ENCODE measurements at places on chromosomes 6 and 20.

GRCh38 chr6:62391358-62391757 is 105.3 kb upstream of the KHDRBS2 start:
- DNase-seq = no peak

DNA sequence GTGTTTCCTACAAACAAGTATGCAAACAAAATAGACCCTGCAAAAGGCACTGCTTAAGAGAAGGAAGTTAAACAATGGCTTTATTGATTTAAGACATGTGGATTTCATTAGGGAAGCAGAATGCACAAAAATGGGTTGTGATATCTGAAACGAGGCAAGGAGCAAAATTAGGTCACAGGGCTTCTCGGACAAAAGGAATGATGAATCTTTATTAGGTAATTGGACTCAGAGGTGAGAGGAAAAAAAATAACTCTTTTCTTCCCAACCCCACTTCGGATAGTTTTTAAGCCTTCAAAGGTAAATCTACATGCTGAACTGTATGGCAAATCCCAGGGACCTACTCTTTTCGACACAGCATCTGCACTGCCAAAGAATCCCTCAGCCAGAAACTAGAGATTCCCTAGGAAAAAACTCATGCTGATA is 183.0 kb upstream of the TAB2 start:
- DNase-seq = no peak

DNA sequence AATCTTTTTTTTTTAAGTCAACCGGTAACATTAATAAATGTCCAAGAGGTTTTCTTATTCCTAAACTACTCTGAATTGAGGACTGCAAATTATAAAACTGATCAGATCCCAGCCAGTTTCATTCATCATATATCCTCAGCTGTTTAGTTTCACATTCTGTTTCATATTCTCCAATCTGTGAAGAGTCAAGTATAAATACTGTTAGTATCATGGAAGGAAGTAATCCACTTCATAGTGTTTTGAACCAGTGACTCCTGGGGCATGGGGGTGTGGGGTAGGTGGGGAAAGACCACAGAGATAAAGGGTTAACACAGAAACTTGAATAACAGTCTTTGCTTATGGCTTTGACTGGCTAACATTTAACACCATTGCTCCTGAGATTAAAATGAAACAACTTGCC is 69.9 kb downstream of the FYN start:
- DNase-seq = no peak

DNA sequence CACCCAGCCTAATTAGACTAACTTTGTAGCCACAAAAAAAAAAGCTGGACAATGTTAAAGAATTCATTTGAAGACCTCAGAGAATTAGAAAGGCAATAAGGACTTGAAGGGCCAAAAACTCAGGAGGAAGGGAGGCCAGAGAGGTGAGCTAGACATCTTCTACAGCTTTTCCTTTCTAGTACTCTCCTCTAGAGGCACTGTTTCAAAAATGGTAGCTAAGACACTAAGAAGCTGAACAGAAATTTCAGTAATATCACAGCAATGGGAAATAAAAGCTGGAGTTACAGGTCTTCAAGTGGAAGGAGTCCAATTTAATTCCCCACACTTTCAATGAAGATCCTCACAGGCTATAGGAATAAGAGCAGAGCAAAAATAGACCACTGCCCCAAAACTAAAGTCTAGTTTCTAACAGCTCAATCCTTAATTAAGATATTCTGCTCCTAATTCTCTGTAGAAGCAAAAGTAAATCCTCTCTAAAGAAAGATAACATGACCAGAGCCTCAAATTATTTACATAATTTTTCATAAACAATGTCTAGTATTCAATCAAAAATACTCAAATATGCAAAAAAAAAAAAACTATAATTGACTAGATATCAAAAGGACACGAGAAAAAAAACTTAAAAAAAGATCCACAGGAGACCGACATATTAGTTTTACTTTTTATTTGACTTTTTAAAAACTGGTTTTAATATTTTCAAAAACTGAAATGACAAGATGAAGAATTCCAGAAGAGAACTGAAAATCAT is 63.7 kb downstream of the RNGTT start:
- no peak for DNase-seq

DNA sequence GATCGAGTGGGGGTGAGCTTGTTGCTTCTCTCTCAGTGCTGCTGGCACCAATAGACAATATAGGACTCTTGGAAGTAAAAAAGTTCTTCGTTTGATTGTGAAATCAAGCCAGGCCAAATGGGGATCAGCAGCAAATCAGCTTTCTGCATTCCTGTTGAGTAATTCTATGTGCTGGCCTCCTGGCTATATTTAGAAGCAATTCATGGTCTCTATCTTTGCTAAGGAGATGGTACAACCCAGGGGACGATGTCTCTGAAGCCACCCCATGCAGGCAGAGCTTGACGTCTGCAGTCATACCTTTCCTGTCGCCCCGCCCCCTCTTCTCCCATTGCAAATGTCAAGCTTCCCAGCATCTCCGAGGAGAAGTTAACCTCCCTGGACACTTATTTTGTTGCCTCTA is 199.1 kb downstream of the SCP2D1 start:
- DNase-seq = no peak

- no peak for DNase-seq
These were observed 156.7 kb downstream of the PREX1 start for GRCh38 chr20:48671141-48671540.

GRCh38 chr20:44858606-44859360 is 26.7 kb upstream of the YWHAB start:
- no peak for DNase-seq

DNA sequence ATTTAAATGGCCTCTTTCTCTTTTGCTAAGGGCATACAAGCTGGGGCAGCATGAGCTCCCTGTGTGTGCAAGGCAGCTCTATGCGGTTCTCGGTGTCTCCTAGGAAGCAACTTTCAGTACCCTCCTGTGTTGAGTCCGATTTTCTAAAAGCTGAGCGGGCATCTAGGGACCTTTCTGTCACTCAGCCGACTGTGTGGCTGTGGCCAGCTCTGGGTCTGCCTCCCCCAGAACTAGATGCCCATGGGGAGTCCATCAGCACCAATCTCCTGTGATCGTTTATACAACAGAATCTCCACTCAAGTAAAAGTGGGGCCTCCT is 7.5 kb downstream of the NELFCD start:
- DNase-seq = no peak

- DNase-seq = no peak
These were observed 50.6 kb upstream of the TBC1D7 start for GRCh38 chr6:13378669-13379590.

GRCh38 chr6:47147175-47147727 is 105.1 kb upstream of the ADGRF1 start:
- DNase-seq = no peak

GRCh38 chr6:30554962-30555815 is 1.1 kb downstream of the GNL1 start:
- DNase-seq = no peak

DNA sequence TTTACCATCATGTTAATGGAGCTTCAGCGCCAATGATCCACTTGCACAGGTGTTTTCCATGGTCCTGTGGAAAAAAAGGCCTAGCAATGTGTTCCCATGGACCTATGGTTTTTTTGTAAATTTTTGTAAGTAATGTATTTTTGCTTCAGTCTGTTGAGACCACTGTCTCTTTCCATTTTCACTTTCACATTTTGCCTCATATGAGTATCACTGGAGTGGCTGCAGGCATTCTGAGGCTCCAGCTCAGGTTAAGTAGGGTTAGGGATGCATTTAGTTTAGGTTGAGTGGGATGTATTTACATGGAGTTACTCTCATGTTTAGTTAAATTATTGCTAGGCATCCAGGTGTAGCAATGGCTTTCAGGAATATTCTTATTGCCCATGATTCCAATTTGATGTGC is 19.2 kb upstream of the LMBRD1 start:
- no peak for DNase-seq

DNA sequence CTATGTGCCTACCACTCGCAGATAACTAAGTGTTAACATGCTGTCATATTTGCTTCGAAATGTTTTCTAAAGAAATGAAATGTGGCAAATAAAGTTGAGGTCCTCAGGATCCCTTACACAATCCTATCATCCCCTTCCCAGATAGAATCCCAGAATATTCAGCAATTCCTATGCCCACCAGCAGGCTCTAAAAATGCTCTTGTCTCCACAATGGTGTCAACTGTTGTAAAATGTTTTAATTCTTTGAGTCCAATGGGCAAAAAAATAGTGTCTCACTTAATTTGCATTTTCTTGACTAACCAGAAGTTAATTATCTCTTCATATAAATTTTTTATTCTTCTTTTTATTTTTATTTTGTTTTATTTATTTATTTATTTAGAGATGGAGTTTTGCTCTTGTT is 103.9 kb upstream of the MAP7 start:
- no peak for DNase-seq

DNA sequence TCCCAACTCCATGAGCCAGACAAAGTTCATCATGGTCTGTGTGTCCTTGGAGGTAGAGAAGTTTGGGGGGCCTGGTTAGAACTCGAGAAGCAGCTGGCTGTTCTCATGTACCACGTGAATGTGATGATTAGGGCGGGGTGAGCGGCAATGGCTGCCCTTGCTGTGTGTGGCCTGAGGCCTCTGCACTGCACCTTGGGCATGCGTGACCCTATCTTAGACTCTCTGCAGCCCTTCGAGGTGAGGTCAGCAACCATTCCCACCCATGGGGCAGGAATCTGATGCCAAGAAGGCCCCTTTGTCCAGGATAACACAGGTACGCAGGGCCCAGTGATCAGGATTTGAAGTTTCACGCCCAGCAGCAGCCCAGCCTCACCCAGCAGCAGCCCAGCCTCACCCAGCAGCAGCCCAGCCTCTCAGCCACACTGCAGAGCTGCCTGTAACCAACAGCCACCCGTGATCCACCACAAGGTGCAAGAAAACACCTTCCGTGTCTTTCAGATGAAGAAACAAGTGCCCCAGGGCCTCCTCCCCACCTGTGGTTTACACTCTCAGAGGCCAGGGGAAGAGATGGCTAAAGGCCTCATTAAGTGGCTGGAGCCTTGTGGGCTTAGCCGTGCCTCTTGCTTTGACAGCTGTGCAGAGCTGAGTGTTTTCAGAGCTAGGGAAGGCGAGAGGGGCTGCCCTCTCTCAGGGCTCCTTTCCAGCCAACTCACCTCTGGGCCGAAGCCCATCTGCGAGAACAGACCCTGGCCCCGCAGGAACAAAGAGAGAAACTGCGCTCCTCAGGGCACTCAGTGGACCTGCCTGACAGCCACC is 195.2 kb upstream of the CDH4 start:
- DNase-seq = no peak

DNA sequence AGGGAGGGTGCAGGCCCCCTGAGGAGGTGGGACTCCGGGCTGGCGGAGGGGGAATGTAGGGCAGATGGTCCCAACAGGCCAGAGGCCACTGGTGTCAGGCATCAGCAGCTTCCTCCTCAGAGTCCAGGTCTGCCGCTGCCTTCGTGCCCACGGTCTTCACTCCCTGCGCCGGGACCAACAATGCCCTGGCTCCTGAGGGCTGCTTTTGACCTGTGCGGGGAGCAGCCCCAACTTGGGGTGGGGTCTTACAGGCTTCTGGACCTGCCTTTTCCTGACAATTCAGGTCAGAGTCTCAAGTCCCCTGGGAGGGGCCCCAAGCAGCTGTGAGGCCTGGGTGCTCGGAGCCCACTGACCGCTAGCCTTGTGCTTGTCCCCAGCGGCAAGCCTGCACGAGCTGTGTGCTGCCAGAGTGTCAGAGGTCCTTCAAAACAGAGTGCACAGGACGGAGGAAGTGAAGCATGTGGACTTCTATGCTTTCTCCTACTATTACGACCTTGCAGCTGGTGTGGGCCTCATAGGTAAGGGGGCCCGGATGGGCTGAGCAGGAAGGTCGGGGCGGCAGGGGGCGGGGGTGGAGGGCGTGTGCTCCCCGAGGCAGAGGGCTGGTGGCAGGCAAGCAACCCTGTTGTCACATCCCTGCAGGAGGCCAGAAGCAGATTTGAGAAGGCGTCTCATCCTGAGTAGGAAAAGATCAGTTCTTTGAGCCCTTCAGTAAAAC is 25.3 kb upstream of the PYGB start:
- no peak for DNase-seq

- no peak for DNase-seq
These were observed 433.5 kb downstream of the RFPL4B start for GRCh38 chr6:112780498-112781096.

DNA sequence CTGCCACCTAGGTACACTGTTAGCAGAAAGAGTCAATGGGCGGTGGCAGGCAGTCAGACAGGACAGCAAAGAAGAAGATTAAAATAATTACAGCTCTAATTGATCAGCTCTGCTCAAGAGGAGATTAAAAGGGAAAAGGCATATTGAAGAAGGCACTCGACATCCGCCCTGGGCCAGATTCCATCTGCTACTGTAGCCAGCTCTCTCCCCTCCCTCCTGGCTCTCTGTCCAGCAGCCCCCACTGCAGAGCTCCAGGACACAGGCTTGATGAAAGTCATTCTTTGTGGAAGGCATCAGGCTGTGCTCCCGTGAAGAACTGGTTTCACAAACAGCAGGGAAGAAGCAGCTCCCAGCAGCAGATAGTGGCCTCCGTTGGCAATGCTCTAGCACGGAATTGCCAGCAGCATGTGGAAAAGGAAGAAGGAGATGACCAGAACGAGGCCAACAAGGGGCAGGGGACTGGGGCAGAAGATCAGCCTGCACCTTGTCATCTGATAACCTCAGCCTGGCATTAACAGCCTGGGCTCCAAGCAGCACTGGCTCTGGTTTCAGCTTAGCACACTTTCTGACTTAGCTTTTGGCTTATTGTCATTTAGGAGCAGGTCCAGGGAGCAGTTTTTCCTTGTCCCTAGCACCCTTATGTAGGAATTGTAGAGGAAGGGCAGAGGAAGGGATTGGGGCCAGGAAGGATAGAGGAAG is 465.9 kb downstream of the KIF16B start:
- DNase-seq = no peak

DNA sequence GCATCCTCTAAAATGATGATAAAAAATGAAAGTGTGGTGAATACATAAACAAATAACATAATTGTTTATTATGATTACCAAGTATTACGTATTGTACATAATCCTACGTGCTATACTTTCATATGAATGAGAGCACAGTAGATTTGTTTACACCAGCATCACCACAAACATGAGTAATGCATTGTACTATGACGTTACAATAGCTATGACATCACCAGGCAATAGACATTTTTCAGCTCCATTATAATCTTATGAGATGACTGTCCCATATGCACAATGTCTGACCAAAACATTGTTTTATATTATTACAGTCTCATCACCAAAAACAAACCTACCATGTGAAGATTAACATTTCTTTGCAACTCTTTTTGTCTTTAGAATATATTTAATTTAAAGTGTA is 225.7 kb upstream of the TENT5A start:
- DNase-seq = no peak

- DNase-seq = no peak
These were observed 19.2 kb upstream of the PTGIS start for GRCh38 chr20:49587111-49587570.

DNA sequence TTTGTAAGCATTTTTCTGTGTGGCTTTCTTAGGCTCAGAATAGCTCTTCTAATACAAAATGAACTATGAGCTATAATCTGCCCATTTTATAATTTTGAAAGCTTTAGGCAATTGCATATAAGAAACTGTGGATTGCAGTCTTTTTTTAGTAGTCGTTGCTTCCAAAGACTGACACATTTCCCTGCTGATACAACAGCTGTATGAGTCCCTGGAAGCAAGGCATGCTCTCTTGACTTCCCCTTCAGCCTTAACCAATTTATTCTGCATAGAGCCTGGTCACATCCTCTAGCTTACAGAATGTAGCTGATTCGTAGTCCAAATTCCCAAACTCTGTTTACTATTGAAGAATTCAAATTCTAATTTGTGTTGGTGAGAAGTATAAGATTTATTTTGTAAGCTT is 155.3 kb upstream of the EYA4 start:
- no peak for DNase-seq

- DNase-seq = no peak
These were observed 10.9 kb upstream of the BMP5 start for GRCh38 chr6:55886185-55886836.

Measured in activated T-helper 1 cell treated with Interleukin-2 at 50 U/mL for 16 hours (primary cell).